Stimulated activated CD8-positive, alpha-beta memory T cell treated with anti-CD3 and anti-CD28 coated beads, Interleukin-4, amount 100 ng/mL, for 1 hour (primary cell): ENCODE measurements at places on chromosomes 2 and 18.

- DNase-seq = no peak
Measured at GRCh38 chr2:218806346-218806978, 24.5 kb downstream of the CYP27A1 start.

GRCh38 chr2:38690499-38691420 is 24.8 kb downstream of the GALM start:
- no peak for DNase-seq

- DNase-seq = no peak
Measured at GRCh38 chr2:238869-239268, 25.0 kb downstream of the SH3YL1 start.

DNA sequence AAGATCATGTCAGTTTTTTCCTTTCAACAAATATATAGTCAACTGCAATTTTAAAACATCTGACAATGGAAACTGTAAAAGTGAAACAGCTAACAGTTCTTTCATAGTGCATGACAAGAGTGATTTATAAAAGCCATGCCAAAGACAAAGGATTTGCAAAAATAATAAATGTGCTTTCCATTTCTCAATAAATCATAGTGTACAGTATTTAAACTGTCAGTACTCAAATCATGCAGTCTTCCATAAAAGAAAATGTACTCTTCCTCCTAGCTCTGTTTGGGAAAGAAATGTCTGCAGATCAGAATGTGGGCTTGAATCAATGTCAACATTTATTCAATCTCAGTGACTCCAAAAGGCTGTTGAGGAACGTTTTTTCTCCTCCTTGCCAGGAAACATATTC is 131.7 kb upstream of the PDE1A start:
- no peak for DNase-seq

DNA sequence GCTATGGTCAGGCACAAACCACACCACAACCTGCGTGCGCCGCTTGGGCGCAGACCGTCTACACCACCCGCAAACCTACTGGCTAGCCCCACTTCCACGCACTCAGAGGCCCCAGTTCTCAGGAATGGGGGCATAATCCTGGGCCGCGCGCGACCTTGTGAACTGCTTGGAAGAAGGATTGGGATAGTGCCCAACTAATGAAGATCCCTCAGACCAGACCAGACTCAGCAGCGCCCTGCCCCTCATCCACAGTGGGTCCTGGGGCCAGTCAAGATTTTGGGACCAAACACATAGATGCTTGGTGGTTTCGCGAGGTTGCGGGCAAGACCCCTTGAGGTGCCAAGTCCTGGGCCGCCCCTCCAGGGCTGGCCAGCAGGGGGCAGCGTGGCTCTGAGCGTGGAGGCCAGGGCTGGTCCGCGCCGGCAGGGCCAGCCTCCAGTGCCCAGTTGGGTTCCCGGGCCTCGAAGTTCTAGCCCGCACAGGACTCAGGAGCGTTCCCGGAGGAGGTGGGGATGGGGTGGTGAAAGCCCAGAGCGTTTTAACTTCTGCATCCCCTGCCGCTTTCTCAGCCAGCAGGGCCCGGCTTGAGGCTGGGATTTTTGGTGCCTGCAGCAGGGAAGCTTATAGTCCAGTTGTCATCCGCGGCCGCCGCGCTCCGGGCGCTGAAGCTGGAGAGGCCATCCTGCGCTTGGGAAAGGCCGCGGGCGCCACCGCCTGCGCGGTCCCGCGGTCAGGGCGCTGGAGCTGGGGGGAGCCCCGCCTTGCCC is 8.3 kb downstream of the OSR1 start:
- DNase-seq = no peak

GRCh38 chr2:189799030-189799331 is 14.7 kb downstream of the PMS1 start:
- no peak for DNase-seq

DNA sequence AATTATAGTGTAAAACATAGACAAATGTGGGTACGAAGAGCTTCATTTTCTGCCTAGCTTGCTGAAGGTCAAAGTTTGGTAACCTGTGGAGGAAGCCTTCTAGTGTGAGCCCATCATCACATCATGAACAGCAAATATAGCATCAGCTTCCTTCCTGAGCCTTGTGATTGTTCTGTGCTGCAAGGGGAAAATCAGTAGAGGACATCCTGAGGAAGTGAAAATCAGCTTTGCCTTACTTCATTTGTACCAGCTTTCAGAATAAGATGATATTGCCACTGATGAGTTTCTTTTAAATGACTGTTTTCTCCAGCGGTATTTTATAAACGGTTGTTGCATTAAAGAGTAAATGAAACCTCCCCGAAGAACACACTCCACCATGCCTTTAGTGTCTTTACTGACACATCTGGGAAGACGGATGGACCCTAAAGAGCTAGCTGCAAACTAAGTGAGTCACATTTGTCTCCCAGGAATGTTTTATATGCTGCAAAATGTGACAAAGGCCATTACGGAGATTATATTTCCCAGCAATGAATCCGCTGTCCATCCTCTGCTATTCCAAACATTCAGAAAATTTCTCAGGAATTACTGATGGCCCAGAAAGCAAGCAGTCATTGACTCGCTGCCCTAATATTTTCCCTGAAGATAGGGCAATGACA is 1272.8 kb downstream of the SUCLG1 start:
- DNase-seq = no peak

GRCh38 chr18:9380621-9381395 is 46.2 kb downstream of the TWSG1 start:
- DNase-seq = no peak

- DNase-seq = no peak
Measured at GRCh38 chr2:219707496-219708285, 80.3 kb downstream of the SLC4A3 start.

DNA sequence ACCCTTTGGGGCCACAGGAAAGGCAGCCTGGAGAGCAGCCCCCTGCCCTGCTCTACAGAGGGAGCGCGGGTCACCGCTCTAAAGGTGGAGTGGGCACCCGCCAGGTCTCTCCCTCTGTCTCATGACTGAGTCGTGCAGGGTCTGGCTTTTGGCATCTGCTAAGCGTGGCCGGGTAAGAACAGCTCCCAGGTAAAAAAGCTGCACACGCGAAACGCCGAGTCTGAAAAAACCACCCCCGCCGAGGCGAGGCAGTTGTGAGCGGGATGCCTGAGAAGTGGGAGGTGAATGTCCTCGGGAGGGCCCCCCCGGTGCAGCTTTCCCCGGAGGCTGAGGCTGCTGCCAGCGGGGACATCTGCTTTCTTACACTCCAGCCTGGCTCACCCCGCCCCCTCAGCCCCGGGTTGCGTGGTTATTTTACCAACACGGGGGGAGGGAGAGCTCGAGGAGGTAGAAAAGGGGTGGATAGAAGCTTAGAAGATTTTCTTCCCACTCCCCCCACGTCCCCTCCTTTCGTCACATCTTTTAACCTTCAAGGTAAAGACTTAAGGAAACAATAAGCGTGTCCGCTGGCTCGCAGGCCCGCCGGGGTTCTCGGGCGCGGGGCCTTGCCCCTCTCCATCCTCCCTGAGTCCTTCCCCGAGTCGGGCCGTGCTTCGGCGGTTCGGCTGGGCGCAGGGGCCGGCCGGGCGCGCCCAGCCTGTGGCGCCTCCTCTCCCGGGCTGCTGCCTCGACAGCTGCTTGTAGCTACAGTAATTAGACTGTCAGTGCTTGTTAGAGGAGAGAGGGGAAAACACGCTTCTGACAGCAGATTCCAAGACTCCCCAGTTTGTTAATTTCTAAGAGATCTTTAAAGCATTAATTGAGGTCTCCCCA is 70.6 kb upstream of the PSMD14 start:
- no peak for DNase-seq

DNA sequence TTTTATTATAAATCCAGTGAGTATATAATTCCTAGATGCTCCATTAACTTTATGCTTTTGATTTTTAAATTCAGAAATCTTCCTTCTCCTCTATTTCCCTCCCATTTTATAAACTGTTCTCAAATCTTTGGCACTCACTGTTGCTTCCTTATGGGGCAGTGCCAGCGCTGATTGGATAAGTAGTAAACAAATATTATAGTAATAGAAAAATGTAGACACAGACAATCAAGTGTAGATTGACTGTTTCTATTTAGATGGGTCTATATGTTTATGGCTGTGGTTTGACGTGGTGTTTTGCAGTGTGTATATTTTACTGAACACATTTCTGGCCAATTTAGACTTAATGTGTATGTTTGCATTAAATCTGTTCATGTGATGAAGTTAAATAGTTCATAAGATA is 36.6 kb downstream of the LYPD6B start:
- no peak for DNase-seq

DNA sequence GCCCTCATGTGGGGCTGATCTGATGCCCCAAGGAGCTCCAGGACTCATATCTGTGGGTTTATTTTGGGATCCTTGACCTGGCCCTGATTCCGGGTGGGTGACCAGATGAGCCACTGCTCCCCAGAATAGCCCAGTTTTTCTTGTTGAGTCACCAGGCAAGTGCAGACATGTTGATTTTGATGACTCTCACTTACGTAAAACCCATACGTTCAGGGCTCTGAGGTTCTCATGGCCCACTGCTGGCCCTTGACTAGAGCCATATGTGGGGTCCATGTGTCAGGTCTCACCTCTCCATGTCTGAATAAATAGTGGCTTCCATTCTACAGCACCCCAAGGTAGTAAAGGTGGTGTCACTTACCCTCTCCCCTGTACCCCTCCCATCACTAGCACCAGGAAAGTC is 41.9 kb downstream of the CDC42EP3 start:
- DNase-seq = no peak

DNA sequence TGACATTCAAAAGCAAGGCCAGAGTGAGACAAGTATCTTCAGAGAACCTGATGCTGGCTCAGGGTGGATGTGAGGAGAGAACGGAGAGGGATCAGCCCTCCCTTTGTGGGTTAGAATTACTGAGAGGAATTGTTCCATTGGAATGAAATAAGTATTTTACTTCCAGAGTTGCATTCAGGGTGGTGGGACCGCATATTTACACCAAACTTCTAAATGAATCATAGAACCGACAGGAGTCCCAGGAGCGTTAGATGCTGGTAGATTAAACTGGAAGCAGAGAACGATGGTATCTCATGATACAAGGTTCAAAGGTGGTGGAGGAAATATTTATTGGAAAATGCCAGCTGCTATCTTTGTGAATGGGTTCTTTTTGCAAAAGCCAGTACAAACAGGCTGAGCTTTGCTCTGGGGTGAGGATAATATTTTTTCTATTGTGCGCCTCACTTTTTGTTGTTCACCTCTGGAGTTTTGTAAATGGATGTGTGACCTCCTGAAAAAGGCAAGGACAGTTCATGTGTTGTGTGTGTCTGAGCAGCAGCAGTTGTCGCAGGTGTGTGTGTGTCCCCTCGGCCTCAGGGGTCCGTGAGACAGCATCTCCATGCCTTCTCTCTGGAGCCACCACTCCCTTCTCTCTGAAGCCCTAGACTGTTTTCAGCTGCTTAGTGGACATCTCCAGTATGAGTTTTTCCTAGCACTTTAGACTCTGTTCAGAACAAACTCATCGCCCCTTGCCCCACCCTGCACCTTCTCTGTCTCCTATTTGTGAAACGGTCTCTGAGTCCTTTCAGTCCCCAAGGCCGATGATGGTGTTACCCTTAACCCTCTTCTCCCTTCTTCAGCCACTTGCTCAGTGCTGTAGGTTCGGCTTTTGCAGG is 17.8 kb downstream of the MTCL1 start:
- DNase-seq = no peak

DNA sequence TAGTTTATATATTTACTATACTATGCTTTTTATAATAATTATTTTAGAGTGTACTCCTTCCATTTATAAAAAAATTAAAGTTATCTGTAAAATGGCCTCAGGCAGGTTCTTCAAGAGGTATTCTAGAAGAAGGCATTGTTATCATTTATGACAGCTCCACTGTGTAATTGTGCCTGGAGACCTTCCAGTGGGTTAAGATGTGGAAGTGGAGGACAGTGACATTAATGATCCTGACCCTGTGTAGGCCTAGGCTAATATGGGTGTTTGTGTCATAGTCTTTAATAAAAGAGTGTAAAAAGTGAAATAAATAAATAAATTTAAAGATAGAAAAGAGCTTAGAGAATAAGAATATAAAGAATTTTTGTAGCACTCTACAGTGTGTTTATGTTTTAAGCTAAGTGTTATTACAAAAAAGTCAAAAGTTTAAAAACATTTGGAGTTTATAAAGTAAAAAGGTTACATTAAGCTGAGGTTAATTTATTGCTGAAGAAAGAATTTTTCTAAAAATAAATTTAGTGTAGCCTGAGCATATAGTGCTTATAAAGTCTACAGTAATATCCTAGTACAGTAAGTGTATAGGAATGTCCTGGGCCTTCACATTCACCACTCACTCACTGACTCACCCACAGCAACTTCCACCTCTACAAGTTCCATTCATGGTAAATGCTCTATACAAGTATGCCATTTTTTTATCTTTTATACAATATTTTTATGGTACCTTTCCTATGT is 190.0 kb upstream of the SESTD1 start:
- no peak for DNase-seq

- DNase-seq = no peak
Measured at GRCh38 chr2:218285604-218286003, 6.7 kb downstream of the TMBIM1 start.

GRCh38 chr2:69770193-69770702 is 28.3 kb downstream of the ANXA4 start:
- DNase-seq = no peak

DNA sequence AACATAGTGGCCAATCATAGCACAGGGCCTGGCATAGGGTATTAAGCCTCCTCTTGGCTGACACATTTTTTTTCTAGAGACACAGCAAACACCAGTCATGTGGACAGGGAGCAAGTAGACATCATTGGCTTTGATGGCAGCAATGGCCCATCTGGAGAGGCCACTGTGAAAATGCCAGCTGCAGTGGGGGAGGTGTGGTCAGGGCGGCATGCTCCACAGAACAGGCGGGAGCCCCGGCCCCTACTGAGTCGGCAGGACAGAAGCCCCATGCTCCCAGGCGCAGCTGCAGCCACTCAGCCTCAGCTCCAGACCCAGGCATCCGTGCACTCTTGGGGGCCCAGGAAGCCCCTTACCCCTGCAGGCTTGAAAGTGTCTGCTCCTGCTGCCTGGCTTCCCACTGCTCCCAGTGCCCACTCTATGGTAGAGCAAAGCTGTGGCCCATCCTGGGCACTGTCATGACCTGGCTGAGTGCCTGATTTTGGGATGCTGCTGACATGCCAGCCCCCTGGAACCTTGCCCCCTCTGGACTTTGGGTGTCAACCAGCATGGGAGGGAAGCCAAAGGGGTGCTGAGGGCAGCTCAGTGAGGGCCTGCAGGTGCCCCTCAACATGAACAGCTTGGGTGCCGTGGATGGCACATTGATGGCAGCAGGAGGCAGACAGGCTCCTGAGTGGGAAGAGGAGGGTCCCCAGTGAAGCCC is 23.3 kb upstream of the UBE2F start:
- no peak for DNase-seq

- DNase-seq = no peak
Measured at GRCh38 chr2:96065381-96065930, 30.7 kb upstream of the GPAT2 start.

GRCh38 chr2:28389399-28390240 is 3.0 kb upstream of the FOSL2 start:
- no peak for DNase-seq

- no peak for DNase-seq
Measured at GRCh38 chr2:163119966-163120365, 281.4 kb upstream of the KCNH7 start.

DNA sequence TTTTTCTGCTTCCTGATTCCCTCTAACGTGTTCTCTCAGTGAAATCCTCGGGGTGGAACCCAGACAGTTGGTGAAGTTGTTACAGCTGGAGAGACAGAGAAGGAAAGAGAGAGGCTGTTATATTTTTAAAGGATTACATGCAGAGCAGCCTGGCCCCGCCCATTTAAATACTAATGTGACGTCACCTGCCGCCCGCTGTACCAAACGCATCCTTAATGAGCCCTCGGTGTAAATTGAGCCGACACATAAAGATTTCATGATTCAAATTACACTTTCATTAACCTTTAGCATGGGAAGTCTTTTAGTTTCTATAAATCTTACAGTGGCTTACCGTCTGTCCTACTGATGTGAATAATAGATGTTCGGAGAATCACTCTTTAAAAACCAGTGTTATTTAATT is 164.0 kb upstream of the SIX3 start:
- no peak for DNase-seq
